ENCODE measurements at places on chromosomes 13 and 19. TPM values are rescaled to one million over a fixed set of nuclear protein-coding genes. Genes with fewer than 3 reads are reported as not detected.

Gene MEDAG
- not detected for total RNA-seq

Gene SRRM5
- total RNA-seq: 0.79 TPM

Gene NFKBIB
- total RNA-seq: 18.0 TPM

GRCh38 chr13:110132225-110132982, 174.6 kb downstream of the COL4A1 start:
- DNase-seq: no peak

DNA sequence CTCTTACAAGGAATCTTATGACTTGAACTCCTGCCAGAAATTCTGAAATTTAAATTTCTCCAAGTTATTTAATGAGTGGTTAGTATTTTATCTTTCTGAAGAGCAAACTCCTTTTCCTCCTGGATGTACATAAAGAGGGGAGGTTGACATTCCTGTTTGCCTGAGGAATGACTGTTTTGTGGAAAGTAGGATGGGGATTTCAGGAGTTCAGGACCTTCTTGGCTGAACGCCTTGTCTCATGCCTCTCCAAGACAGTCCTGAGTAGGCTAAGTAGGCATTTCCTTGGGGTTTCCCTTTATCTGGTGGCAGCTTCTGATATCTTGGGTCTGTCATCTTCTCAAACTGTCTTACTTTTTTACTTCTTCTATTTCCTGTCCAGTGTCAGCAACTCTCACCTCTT, 356.6 kb downstream of the TDRD3 start:
- DNase-seq: no peak
